CD4-positive, CD25-positive, alpha-beta regulatory T cell (primary cell): ENCODE measurements at places on chromosomes 3 and 15. TPM values are rescaled to one million over a fixed set of nuclear protein-coding genes. Genes with fewer than 3 reads are reported as not detected.

FAM3D gene
- not detected for total RNA-seq

CYP8B1 gene
- total RNA-seq = not detected

LRRC2 gene
- 2.4 TPM for total RNA-seq

TMF1 gene
- 71.3 TPM for total RNA-seq

ZBED2 gene
- 0.27 TPM for total RNA-seq

SLC12A1 gene
- total RNA-seq = not detected

TIGIT gene
- total RNA-seq = 72.8 TPM

MYO5C gene
- total RNA-seq = 4.1 TPM

DNA sequence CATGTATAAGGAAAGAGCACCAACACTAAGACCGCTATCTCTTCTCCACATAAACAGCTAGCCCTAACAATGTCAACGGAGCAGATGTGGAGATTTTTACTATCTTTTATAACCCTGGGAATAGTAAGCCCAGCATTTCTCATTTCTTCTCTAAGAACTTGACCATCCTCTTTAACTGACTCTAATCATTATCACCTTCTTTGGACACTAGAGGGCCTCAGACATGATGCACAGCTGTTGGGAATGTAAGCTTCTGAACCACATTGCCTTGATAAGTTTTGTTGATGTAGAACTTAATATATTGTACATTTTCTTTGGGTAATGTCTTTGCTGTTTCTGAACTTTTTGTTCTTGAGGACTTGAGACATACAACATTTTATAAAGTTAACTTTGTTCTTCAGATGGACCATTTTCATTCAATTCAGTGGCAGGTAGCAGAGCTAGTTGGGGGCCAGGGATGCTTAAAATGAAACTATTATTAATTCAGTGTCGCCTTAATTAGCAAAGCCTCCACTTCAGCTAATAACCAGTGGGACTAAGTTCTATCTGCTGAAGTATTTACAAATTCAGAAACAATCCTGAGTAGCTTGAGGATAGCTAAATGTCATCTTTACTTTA is 9.6 kb upstream of the TAGLN3 start:
- H3K36me3 ChIP-seq = peaks cover 59% of the 10 kb centered on the region
- DNase-seq = no peak
- peak overlapping the region; percentile 4 for H3K4me3 ChIP-seq

- H3K27ac ChIP-seq = no peak overlapping the region
- H3K4me3 ChIP-seq = no peak overlapping the region
- no peaks in the 10 kb centered on the region for H3K27me3 ChIP-seq
Observed at GRCh38 chr3:25604107-25604805, 60.5 kb downstream of the TOP2B start.

DNA sequence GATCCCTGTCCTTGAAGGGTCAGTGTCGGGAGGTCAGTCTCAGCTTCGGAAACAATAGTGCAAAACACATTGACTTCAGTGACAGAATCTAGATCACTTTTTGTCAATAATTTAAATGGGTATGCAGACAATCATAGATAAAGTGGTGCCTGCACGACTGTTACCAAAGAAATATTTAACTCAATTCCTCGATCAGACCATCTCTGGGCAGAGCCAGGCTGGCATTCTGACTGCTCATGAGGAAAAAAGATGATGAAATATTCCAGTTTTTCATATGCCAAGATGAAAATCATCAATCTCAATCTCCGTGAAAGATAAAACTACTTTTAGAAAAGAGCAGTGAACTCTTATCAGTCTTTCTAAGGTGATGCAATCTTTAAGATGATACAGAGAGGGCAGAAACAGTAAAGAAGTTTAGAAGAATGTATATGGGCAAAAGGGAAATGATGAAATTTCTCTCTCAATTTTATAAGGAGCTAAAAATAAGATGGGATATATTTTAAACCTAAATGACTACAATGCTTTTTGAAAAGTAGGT is 169.9 kb downstream of the WDR72 start:
- H3K4me3 ChIP-seq = no peak overlapping the region
- no peaks in the 10 kb centered on the region for H3K36me3 ChIP-seq
- no peaks in the 10 kb centered on the region for H3K4me1 ChIP-seq
- H3K27me3 ChIP-seq = no peaks in the 10 kb centered on the region
- DNase-seq = no peak
- H3K27ac ChIP-seq = no peak overlapping the region

- H3K27ac ChIP-seq = no peak overlapping the region
- no peak overlapping the region for H3K4me3 ChIP-seq
- DNase-seq = no peak
- H3K27me3 ChIP-seq = peaks cover 19% of the 10 kb centered on the region
- H3K36me3 ChIP-seq = no peaks in the 10 kb centered on the region
Observed at GRCh38 chr3:131530843-131531242, 28.1 kb upstream of the MRPL3 start.

DNA sequence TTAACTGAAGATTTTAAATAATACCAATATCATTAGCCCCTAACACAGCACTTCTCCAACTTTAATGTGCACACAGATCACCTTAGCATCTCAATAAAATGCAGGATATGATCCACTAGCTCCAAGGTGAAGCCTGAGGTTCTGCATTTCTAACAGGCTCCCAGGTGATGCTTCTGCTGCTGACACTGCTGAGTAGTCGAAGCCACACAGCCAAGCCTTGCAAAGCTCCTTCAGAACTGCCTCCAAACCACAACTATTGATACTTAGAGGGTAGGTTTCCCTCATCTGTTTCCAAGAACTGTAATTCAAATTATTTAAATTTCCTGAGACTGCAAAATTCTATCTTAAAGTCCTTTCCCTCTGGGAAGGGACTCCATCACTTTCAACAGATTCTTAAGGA is 3.9 kb downstream of the RIOX2 start:
- no peaks in the 10 kb centered on the region for H3K27me3 ChIP-seq
- peaks cover 13% of the 10 kb centered on the region for H3K36me3 ChIP-seq
- DNase-seq = no peak
- H3K4me3 ChIP-seq = no peak overlapping the region

DNA sequence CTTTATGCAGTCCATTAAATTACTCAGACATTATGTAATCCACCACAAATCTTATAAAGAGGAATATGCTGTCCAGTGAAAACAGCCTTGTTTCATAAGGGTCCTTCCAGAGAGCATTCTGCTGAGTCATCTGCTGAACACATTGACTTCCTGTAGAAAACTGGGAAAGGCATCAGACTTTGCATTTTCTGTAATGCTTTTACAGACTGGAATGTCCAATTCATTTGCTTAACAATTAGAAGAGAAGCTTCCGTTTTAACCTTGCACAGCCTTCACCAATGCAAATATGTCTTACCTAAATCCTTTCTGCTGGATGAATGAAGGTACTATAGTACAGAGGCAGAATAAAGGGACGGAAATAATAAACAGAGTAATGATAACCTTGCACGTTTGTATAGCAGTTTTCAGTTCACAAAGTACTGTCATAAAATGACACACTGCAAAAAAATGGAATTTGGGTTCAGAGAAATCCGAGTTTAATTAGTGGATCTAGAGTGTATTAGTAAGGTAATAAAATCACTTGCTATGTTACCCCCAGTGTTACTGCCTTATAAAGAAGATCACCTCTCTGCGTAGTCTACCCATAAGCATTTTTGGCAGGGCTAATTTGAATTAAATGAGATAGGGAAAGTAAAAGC is 301.5 kb downstream of the PYDC2 start:
- H3K4me1 ChIP-seq = no peaks in the 10 kb centered on the region

DNA sequence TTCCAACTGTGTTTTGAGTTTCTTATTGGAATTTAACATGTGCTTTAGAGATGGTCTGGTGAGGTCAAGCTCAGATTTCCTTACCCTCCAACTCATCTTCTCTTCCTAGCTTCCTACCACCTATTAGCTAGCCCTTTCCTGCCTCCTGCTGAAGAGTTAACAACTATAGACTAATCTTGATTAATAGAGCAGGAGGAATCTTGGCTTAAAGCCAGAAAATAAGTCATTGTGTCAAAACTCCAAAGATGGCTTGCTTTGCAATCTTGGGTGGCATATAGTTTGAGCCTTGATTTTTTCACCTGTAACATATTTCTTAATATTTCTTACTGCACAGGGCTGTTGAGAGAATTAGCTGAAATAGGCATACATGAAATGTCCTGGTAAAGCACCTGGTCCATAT is 27.3 kb downstream of the BCL2L10 start:
- no peak overlapping the region for H3K27ac ChIP-seq
- H3K4me3 ChIP-seq = no peak overlapping the region
- no peaks in the 10 kb centered on the region for H3K36me3 ChIP-seq
- H3K4me1 ChIP-seq = no peaks in the 10 kb centered on the region
- H3K27me3 ChIP-seq = peaks cover 2% of the 10 kb centered on the region
- no peak for DNase-seq

- H3K27ac ChIP-seq = no peak overlapping the region
- no peak overlapping the region for H3K4me3 ChIP-seq
- no peaks in the 10 kb centered on the region for H3K4me1 ChIP-seq
- no peaks in the 10 kb centered on the region for H3K27me3 ChIP-seq
- no peak for DNase-seq
Observed at GRCh38 chr3:116165135-116165534, 280.2 kb downstream of the LSAMP start.

DNA sequence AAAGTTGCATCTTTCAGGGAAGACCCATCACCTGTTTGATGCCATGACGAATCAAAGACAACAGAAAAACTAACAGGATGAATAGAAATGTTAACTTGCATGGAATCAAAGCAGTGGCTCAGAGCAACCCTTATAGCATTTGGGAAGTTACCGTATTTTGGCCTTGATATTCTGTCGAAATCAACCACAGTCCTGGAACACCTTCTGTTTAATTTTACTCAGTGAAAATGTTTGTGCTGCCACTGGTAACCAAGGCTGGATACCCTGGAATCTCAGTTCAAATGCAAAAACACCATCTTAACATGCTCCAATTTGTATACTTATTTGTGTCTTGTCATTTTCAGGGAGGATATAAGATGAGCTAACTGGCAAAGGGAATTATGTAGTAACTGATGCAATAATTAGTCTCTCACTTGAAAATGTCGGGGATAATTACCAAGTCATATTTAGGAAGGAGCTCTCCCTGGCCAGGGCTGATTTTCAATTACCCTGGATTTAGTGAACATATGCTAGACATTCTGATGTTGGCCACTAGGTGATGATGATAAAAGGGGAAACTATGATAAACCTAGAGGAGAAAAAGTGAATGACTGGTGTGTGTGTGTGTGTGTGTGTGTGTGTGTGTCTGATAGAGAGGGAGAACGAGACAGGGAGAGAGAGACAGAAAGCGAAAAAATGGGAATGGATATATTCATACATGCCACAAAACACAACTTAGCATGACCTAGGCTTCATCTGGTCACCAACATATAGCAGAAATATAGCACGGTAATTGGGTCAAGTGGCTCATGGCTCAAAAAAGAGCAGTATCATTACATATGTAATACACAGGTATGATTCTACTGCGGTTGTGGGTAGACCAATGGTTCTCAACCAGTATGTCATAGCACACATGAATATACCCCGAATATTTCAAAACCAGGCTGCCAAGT is 19.0 kb upstream of the PRICKLE2 start:
- H3K36me3 ChIP-seq = no peaks in the 10 kb centered on the region
- H3K27me3 ChIP-seq = no peaks in the 10 kb centered on the region
- H3K4me1 ChIP-seq = no peaks in the 10 kb centered on the region
- no peak for DNase-seq
- H3K4me3 ChIP-seq = no peak overlapping the region

GRCh38 chr15:57345584-57345983 is 30.7 kb upstream of the CGNL1 start:
- H3K27ac ChIP-seq = no peak overlapping the region
- DNase-seq = no peak
- H3K27me3 ChIP-seq = no peaks in the 10 kb centered on the region
- H3K4me3 ChIP-seq = no peak overlapping the region
- H3K4me1 ChIP-seq = no peaks in the 10 kb centered on the region
- no peaks in the 10 kb centered on the region for H3K36me3 ChIP-seq

DNA sequence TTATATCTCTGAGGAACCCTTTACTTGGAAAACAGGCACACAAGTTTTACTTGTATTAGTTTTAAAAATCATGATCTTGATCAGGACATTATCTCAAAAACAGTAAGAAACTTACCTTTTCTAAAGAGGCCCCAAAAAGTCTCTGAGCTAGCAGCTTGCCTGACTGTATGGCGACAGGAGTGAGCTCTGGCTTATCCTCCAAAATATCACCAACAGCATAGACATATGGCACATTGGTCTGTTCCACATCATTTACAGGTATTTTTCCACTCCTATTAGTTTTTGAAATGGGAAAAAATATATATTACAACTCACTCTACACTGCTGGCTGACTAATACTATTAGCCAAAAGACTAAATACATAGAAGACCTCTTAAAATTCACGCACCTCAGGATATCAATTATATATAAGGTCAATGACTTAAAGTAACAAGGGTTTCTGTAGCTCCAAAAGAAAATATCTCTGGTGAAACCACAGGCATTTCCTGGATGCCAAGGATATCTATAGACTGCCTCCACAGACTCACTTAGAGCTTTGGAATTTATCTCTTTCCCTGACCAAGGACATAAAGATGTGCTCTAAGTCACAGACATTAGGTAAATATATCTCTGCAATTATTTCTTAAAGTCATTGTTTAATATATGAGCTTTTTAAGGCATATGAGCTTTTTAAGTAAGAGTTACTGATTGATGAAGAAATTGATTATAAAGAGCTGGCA is 33.1 kb downstream of the TXNRD3 start:
- H3K4me3 ChIP-seq = no peak overlapping the region
- H3K27ac ChIP-seq = no peak overlapping the region
- no peak for DNase-seq

DNA sequence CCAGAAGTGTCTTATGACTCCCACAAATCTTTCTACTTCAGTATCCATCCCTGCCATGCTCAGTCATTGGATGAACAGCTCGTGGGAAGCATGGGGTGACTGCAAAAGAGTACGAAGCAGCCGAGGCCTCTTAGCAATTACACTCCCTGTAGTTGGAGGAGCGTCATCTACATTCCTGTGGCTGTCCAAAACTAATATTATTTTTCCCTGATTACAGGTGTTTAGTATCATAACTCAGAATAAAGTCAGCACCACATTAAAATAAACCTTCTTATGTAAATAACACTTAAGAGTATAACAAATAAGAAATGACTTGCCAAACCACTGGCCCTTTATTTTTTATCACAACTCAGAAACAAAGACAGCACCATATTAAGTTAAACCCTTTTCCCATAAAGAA is 141.5 kb downstream of the PLOD2 start:
- no peaks in the 10 kb centered on the region for H3K36me3 ChIP-seq
- no peak overlapping the region for H3K27ac ChIP-seq
- no peaks in the 10 kb centered on the region for H3K27me3 ChIP-seq
- no peak for DNase-seq
- H3K4me3 ChIP-seq = no peak overlapping the region

DNA sequence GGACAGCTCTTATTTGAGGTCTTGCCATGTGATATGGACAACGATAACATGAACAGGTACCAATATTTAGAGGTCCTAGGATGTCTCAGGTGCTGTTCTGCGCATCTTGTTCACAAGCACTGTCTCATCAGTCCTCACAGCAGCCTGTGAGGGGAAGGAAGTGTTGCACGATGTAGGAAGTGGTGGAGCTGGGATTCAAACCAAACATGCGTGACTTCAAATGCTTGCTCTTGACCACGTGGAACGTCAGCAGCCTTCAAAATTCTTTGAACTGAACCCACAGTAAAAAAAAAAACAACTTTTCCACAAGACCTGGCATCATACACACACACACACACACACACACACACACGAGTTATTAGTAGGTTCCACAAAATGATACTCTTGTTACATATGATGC is 153.4 kb upstream of the SMAD3 start:
- H3K27ac ChIP-seq = no peak overlapping the region
- H3K4me3 ChIP-seq = no peak overlapping the region
- peaks cover 5% of the 10 kb centered on the region for H3K27me3 ChIP-seq
- H3K36me3 ChIP-seq = no peaks in the 10 kb centered on the region
- H3K4me1 ChIP-seq = no peaks in the 10 kb centered on the region
